ENCODE measurements at places on chromosomes 11 and 22.
A peak's percentile ranks its signal among the peaks of the same experiment; 100 is the strongest.

- no peak for DNase-seq
Measured at GRCh38 chr11:1075341-1075911, 752 bp downstream of the MUC2 start.

GRCh38 chr22:47484960-47485569 lies 722.6 kb downstream of the TBC1D22A start:
- DNase-seq = no peak

GRCh38 chr11:86205421-86206336 lies 38.9 kb upstream of the EED start:
- DNase-seq = no peak

GRCh38 chr11:1522081-1522424 lies 35.5 kb upstream of the MOB2 start:
- DNase-seq = no peak

DNA sequence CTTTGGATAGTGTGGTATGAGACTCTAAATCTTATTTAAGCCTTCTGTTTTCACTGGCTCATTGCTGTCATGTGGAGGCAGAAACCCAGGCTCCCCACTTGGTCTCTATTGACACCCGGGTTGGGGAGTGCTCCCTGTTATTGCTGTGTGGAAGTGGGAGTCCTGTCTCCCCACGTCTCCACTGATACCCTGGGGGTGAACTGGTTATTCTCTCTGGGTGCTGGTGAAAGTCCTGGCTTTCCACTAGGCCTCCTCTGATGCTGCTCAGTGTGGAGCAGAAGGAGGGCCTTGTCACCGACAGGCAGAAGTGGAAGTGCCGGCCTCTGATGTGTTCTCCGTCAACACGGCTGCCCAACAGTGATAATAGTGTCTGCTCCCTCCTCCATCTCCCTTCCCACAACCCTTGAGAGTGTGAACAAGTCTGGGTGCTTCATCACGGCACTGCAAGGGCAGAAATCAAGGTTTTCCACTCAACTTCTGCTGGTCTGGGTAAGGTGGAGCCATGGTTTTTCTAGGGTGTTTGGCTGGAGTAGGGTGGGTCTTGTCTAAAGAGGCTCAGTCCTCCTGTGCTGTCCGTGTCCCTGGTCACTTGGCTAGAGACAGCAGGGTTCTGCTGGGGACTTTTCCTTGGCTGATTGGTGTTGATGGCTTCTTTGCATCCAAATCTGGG lies 240.7 kb upstream of the B3GAT1 start:
- DNase-seq = no peak

- no peak for DNase-seq
Measured at GRCh38 chr11:75174781-75175370, 24.0 kb downstream of the SLCO2B1 start.

GRCh38 chr11:19974886-19975285 lies 185.4 kb downstream of the DBX1 start:
- no peak for DNase-seq

GRCh38 chr22:17845327-17845726 lies 71.1 kb upstream of the BID start:
- DNase-seq = no peak

- DNase-seq = no peak
Measured at GRCh38 chr11:35334385-35335090, 84.8 kb downstream of the SLC1A2 start.

GRCh38 chr11:35214792-35215193 lies 75.8 kb downstream of the CD44 start:
- DNase-seq = peak; percentile 51

GRCh38 chr11:130897262-130898182 lies 18.8 kb downstream of the SNX19 start:
- DNase-seq = no peak

GRCh38 chr22:19941365-19942082 lies at the start of the genes COMT and TXNRD2:
COMT (plus strand) TSS chr22:19941772; CDS start chr22:19962527, 20,755 bp downstream.
TXNRD2 (minus strand) TSS chr22:19941818; CDS start chr22:19941803, 15 bp downstream.
- peak; percentile 78 for DNase-seq

DNA sequence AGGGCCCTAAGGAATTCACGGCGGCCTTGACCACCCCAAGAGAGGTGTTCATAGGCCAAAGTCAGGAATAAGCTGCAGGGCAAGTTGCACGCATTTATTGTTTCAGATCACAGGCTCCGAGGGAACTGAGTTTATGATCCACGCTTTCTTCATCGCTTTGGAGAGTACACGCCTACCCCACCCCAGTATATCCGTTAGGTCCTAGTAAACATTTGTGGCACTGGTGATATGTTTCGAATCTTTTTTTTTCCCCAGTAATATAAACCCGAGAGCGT lies 805 bp downstream of the GANAB start:
- no peak for DNase-seq

All from stimulated activated CD4-positive, alpha-beta T cell treated with anti-CD3 and anti-CD28 coated beads, Interleukin-2, amount 100 ng/mL, for 24 hours (primary cell).